ENCODE measurements at places on chromosomes 7 and 10. TPM values are rescaled to one million over a fixed set of nuclear protein-coding genes. Genes with fewer than 3 reads are reported as not detected.
A peak's percentile ranks its signal among the peaks of the same experiment; 100 is the strongest.

Gene GHRHR
- not detected for total RNA-seq

Gene MPP7
- total RNA-seq, result 6.6 TPM

- H3K27ac ChIP-seq, result no peak overlapping the region
- H3K36me3 ChIP-seq, result no peaks in the 10 kb centered on the region
- peaks cover 57% of the 10 kb centered on the region for H3K27me3 ChIP-seq
- no peak for DNase-seq
- no peak overlapping the region for H3K4me3 ChIP-seq
Observed at GRCh38 chr7:22542254-22542653, 42.3 kb upstream of the STEAP1B start.

Gene SYT15B
- total RNA-seq, result 0.24 TPM

GRCh38 chr7:34096198-34096651 is 190.9 kb downstream of the BMPER start:
- no peaks in the 10 kb centered on the region for H3K4me1 ChIP-seq
- no peak for DNase-seq

GRCh38 chr7:77538281-77539212 is 1.5 kb downstream of the PTPN12 start:
- H3K4me1 ChIP-seq, result peaks cover 30% of the 10 kb centered on the region
- peak overlapping the region; percentile 95 for H3K27ac ChIP-seq
- peak; percentile 71 for DNase-seq
- H3K4me3 ChIP-seq, result peak overlapping the region; percentile 86
- H3K36me3 ChIP-seq, result peaks cover 47% of the 10 kb centered on the region
- H3K27me3 ChIP-seq, result no peaks in the 10 kb centered on the region

DNA sequence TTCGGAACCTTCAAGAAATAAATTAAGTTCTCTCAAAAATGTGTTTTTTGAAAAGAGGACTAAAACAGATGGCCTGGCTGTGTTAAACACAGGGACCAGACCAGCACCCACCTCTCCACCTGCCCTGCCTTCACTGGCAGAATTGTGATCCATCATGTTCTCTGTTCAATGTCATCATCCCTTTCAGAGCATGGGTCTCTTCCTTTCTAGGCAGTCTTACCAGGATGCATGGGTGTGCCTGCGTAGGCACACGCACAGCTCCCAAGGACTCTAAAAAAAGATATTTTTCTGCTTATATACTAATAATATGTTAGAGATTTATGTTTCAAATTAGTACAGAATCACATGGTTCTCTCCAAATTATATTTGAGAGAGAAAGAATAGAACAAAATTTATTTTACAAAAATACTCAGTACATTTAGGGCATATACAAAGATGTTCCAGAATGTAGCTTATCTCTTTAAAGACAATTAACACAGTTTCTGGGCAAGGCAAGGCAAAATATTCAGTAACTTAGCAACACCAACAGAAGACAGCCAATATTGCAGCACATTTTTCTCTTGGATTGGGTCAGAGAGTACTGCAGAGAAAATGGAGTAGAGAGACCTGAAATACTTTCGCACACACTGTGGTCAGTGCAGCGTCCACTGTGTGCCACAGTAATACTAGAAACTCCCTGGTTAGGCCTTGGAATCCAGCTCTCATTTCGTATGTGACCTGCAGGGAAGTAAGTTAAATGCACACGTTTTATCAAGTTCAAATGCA is 52.8 kb downstream of the EGFR start:
- peak overlapping the region; percentile 15 for H3K27ac ChIP-seq
- H3K4me3 ChIP-seq, result no peak overlapping the region
- H3K27me3 ChIP-seq, result no peaks in the 10 kb centered on the region
- DNase-seq, result no peak
- peaks cover 90% of the 10 kb centered on the region for H3K4me1 ChIP-seq

Gene CPXM2
- not detected for total RNA-seq

Data from Calu3 (cell line).